ENCODE measurements at places on chromosomes 1 and 21.

DNA sequence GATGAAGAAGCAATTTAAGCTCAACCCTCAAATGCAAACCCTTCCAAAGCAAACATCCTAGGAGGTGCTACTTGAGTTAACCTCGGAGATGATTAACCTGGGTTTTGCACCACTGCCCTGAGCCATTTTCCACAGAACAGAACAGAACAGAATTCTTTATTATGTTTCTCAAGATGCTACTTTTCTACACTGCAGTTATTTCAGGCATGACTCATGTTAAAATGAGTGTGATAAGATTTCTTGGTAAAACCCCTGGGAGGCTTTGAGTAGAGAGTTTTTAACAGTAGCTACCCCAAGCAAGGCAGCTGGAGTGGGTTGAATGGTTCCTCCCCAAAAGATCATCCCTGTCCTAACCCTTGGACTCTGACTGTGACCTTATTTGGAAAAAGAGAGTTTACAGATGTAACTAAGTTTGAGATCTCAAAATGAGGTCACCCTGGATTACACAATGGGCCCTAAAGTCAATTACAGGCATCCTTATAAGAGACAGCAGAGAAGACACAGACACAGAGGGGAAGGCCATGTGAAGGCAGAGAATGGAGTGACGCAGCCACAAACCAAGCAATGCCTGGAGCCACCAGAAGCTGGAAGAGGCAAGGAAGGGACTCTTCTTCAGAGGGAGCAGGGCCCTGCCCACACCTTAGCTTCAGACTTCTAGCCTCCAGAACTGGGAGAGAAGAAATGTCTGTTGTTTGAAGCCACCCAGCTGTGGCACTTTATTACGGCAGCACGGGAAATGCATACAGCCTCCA, 153.4 kb downstream of the ETS2 start:
- DNase-seq, result no peak

DNA sequence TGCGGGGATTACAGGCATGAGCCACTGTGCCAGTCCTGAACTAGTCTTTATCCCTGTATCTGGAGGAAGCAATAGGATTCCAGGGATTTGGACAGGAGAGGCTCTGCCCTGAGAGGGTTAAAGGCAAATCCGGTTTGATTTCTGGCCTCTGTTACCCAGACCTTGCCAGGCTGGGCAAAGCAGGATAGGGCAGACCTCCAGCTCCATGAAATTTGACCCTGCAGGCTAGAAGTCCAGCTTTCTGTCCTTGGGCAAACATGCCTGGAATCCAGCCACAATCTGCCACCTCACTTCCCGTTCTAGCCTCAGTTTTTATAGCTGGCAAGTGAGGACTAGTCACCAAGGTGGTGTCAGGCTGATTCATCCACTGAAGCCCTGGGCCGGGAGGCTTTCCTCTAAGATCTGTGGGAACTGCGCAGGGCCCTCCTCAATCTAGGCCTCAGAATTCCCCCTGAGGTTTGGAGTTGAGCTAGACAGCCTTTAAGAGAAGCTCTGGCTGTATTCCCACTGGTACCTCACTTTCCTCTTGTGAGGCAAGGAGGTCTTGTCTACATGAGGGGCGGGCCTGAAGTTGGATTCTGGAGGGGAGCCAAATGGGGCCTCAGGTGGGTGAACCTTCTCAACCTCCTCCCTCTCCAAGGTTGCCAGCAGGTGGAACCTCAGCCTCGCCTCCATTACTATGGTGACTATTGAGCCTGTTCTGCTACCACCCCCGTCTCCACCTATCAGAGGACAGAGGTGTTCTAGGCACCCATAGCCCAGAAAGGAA, 7.0 kb upstream of the P3R3URF start:
- no peak for DNase-seq

DNA sequence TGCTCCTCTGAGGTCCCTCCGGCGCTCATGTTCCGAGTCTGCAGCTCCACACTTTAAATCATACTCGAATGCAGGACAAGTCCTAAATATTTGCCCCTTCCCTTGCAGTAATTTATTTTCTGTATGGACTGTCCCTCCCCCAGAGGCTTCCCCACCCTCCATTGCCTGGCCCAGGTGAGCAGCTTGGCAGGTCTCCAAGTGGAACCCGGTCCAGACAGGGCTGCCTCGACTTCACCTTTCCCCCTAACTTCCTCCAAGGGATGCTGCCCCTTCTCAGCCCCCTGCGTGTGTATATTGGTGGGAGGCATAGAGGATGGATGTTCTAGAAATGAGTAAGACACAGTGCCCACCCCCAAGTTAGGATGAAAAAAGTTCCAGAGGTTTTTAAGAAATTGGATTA, 5.4 kb upstream of the OPTC start:
- DNase-seq, result no peak

- DNase-seq, result no peak
Observed at GRCh38 chr1:205913451-205914154, 29.7 kb downstream of the SLC26A9 start.

DNA sequence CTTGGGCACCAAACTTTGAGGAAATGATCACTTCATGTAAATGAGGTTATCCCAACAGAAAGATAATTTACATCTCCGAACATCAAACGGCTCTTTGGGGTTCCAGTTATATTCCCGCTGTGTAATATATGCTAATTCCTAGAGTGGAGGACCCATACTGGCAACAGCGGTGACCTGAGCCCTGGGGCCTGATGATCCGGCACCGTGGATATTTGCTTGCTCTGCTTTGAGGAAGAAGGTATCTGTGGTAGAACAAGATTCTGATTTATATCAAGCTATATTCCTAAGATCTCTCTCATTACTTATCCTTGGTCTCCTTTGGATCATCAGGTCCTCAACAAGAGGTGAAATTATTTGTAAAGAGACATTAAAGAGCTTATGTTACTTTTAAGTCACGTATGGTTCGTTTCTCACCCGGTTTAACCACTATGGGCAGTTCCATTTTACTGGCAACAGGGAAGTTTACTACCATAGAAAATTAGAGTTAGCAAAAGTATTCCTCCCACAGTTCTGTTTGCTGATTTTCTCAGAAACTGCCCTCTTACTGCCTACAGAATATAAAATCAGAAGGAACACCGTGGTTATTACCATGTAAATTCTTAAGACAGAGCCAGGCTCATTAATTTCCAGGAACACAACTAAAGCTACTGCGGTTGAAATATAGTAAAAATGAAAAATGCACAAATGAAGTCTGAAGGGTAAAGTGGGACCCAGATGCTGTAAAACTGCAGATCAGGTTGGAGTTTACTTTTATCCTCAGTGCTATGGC, 56.7 kb downstream of the MRPL39 start:
- DNase-seq, result no peak

DNA sequence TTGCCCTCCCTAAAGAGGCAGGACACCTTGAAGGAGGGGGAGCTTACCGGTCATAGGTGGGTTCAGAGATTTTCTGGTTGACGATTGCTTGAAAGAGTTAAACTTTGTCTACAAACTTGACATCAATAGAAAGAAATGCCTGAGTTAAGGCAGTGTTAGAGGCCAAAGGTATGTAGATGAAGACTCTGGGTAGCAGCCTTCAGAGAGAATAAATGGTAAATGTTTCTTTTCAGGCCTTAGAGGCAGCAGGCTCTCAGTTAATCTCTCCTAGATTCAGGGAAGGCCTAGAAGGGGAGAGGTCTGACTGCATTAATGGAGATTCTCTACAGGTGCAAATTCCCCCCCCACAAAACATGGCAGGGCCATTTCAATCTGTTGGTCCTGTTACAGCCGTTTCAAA, 27.7 kb downstream of the MX1 start:
- DNase-seq, result no peak

DNA sequence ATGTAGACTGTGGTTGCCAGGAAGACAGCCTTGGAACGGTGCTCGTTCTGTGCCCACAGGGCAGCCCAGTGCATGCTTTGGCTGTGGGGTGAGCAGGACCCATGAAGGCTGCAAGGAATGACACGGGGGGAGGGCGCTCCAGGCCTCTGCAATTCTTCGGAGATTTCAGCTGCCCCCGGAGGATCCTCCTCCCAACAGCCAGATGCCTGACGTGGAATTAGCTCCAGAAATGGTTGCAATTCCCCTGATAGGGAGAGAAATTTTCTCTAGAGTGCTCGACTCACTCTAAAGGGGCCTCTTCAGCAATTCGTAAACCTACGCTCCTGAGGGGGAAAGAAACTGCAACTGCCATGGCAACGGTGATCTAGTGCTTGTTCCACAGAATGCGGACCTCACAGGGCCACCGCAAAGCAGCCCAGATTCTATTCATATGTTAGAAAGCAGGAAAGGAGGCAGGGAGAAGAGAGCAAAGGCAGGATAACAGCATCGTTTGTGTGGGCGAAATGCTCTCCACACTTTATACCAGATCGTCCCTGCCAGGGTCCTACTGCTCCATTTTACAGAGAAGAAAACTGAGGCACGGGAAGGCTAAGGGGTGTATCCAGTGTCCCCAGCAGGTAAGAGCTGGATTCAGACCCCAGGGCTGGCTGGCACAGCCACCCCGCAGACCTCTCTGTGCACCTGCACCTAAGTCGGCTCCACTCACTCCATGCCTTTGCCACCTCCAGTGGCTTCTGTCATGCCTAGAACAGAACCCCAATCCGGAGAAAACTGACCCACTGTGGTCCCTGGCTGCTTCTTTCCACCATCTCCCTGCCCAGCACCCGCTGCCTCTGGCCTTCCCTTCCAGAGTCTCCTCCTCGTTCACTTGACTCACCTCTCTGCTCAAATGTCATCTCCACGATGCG, 11.9 kb upstream of the PDE9A start:
- no peak for DNase-seq

- DNase-seq, result no peak
Observed at GRCh38 chr1:99731384-99731783, 35.1 kb downstream of the FRRS1 start.

DNA sequence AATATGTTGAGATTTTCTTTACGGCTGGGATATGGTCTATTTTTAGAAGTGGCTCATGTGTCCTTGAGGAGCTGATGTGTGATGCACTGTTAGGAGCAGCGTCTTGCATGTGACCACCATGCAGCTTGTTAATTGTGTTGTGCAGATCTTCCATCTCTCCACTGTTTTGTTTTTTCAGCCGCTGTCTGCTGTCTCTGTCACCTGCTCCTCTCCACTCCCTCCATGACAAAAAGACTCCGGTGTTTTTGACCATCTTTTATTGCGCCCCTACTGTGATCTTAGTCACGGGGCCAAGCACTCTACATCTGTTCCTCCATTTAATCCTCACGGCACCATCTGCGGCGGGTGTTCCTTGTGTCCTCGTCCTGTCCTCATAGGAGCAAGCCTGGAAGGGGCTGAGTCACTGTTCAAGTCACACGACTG, 51.8 kb downstream of the ADARB1 start:
- DNase-seq, result no peak

DNA sequence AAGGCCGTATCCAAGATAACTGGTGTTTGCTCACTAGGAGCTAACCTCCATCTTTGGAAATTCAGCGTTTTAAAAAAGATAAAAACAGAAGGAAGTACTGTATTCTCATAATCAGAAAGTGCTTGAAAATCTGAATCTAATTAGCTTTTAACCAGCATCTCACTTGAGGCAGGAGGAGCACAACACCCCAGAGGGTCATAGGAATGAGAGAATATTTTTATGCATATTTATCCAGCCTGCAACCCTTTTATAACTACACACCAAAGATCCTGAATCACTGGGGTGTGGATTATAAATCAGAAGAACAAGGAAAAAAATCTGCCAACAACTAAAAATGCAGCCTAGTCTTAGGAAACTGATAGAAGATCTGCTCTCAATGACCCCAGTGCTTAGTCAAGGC, 68.0 kb upstream of the PTCH2 start:
- DNase-seq, result no peak

DNA sequence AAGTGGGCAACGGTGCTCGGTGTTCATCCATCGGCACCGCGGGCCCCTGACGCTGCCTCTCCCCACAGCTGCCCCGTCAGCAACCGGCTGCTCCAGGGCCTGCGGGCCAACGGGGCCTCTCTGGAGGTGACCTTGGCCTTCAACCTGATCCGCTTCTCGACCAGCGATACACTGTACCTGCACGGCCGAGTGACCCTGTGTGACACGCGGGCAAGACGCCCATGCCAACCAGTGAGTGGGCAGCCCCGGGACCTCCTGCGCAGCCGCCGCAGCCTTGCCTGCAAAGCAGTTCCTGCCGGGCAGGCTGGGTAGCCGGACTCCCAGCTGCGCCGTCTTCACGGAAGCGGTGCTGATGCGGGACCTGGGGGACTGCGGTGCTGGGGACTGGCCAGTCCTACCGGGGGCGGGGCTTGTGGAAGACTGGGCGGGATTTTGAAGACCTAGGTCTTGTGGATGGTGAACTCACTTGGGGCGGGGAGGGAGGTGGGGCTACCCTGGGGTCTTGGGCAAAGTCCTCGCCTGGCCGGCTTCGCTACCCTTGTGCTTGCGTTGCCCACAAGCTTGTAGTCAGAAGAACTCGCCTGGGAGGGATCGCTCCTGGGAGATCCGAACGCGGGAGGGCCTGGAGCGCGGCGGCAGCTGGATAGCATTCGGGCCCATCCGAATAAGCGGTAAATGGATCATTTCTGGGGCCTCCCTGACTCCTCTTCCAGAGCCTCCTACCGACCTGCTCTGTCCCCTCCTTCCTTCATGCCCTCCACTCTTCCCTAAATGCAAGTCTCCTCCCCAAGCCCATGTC, 8.8 kb upstream of the CEP85 start:
- DNase-seq, result peak; percentile 23

DNA sequence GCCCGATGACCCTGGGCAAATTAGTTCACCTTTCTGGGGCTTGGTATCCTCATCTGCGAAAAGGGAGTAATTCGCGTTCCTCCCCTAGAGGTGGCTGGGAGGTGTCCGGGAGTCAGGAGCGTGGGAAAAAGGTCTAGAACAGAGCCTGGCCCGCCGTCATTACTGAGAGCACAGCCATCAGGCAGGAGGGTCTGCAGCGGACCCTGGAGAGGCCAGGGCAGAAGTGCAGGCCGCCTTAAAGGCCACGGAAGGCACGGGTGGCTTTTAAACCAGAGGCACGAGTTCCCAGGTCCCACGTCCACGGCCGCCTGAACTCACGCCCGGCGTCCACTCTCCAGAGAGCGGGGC, 850 bp downstream of the PANK4 start:
- DNase-seq, result no peak

DNA sequence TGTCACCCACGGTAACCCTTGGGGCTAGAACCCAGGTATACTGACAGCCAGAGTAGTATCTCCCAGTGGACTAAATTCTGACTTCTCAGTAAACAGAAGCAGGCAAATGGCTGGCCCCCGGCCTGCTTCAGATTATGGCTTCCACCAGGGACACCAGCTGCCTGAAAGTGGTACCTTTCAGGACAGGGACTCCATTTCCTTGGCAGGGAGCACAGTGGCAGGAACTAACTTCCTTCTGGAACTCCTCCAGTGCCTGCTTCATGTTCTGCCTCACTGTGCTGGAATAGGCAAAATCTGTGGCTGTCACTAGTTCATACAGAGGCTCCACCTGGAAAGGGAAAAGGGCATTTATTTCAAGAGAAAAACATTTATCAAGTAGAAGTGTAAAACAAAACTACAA, 32.7 kb downstream of the C8B start:
- DNase-seq, result no peak

GRCh38 chr1:11522400-11523235, 43.7 kb downstream of the DISP3 start:
- DNase-seq, result no peak

DNA sequence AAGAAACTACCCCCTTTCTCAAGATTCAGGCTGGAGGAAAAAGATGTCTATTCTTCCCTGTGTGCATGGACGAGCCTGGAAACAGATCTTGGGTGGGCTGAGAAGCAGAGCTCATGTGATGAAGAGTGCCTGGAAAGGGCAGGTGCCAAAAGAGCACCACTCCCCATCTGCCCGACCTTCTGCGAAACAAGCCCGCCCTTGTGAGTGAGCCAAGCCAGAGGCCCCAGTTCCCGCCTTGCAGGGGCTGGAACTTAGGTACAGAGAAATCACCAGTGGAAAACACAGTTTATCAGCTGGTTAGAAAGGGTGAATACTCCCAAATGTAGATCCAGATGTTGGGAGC, 26.7 kb upstream of the A3GALT2 start:
- no peak for DNase-seq

Measured in NCI-H1930 (cell line).